ENCODE measurements at places on chromosomes 4 and X.

GRCh38 chr4:26746802-26747213 is 113.8 kb upstream of the STIM2 start:
- DNase-seq, result no peak

DNA sequence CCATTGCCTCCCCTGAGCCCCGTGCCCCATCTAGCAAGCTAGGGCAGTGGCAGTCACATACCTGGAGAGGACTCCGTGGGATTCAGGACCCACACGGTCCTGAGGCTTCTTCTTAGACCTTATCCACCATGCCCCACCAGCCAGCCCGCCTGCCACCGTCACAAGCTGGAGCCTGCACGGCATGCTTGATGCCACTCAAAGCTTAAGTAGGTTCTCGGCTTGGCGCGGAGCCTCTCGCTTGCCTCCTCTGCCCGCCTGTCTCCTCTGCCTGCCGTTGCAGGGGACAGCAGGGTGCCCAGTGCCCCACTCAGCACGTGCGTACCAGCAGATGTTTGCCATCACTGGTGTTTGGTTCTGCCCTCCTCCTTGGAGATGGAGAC is 14.1 kb downstream of the PSAPL1 start:
- DNase-seq, result peak; percentile 58

DNA sequence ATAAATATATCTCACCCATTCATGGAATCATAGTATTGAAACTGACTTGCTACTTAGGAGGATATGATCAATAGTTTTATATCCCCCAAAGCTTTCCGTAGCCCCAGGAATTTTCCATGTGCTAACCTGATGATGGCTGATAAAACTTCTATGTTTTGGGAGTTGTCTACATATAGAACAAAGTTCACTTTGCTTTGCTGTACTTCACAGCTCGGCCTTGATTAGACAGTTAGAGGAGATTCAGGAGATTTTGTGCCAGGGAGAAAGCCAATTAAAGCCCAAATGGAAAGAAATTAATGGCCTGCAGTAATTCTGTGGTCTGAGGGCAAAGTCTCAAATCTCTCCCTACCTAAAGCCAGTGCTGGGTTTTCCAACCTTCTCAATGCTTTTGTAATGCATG is 114.9 kb upstream of the SLC34A2 start:
- no peak for DNase-seq

GRCh38 chrX:31130457-31131220 is 58.8 kb upstream of the FTHL17 start:
- no peak for DNase-seq

GRCh38 chr4:105147016-105147552 is 408 bp downstream of the TET2 start:
- DNase-seq, result no peak

- no peak for DNase-seq
Measured at GRCh38 chr4:154125340-154125739, 336.5 kb upstream of the SFRP2 start.

DNA sequence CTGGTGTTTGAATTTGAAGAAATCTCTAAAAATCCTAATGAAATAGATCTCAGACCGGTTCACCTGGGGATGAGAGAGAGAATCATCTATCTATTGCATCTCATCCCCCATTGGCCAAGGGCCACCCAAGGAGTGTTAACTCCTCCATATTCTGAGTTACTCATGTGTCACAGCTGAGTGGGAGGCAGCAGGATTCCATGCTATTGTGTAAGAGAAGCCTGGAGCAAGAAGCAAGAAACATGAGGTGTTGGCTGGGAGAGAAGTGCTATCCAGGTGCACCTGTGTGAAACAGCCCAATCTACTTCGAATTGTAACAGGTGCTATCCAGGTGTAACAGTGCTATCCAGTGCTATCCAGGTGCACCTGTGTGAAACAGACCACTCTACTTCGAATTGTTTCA is 150.3 kb upstream of the MAOA start:
- DNase-seq, result no peak

DNA sequence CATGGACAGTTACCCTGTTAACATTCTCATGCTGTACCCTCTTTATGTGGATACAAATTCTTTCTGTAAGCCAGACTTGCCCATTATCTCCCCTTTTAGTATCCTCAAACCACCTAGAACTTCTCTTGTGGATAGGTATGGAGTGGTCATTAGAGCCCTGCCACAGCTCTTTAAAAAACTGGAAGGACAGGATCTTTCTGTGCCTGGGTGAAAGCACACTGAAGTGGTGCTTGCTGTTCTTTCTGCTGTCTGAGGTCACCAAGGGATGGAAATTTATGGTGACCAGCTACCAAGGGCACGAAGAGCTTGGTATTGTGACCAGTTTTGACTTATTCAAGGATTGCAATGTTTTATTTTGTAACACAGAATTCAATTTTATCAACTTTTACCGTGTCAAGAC is 344.2 kb downstream of the CBLL2 start:
- no peak for DNase-seq

- no peak for DNase-seq
Measured at GRCh38 chrX:130552444-130553073, 150.8 kb downstream of the RBMX2 start.
